Activated T-helper 1 cell treated with anti-CD3 and anti-CD28 coated beads, Interleukin-12 subunit alpha, Interleukin-12 subunit beta, Interleukin-2, Interleukin-4 antibody, amounts not matched to agents 30 ng/mL and 10 ng/mL and 1 ng/mL, durations not matched to agents 14 hours and 24 hours and 36 hours (primary cell): ENCODE measurements at places on chromosomes 2 and 18. TPM values are rescaled to one million over a fixed set of nuclear protein-coding genes. Genes with fewer than 3 reads are reported as not detected.

MRPS9 gene
- total RNA-seq = 32.5 and 33.0 TPM in 2 replicates

SRD5A2 gene
- total RNA-seq = not detected in 2 replicates

OXER1 gene
- 0.12 and 0.21 TPM in 2 replicates for total RNA-seq

CPO gene
- total RNA-seq = not detected in 2 replicates

ABCG5 gene
- not detected in 2 replicates for total RNA-seq

C1QL2 gene
- total RNA-seq = not detected in 2 replicates

GRCh38 chr2:188291617-188292347, at the start of gene GULP1:
GULP1 (plus strand) TSS chr2:188291874; CDS start chr2:188477703, 185,829 bp downstream.
- H3K27me3 ChIP-seq = peaks cover 46% of the 10 kb centered on the region
- H3K27ac ChIP-seq = no peak within 1 kb of the TSS
- H3K4me1 ChIP-seq = peaks cover 7% of the 10 kb centered on the region
- DNase-seq = no peak
- H3K36me3 ChIP-seq = no peaks in the 10 kb centered on the region
- peak within 1 kb of the TSS; percentile 60 for H3K4me3 ChIP-seq

- no peak overlapping the region for H3K4me3 ChIP-seq
- H3K27me3 ChIP-seq = no peaks in the 10 kb centered on the region
- no peak overlapping the region for H3K27ac ChIP-seq
- H3K4me1 ChIP-seq = peaks cover 19% of the 10 kb centered on the region
- peaks cover 5% of the 10 kb centered on the region for H3K36me3 ChIP-seq
- DNase-seq = no peak
These were observed 86.6 kb upstream of the NOSTRIN start for GRCh38 chr2:168715849-168716248.

- H3K4me1 ChIP-seq = peaks cover 27% of the 10 kb centered on the region
- peaks cover 46% of the 10 kb centered on the region for H3K36me3 ChIP-seq
- no peak overlapping the region for H3K27ac ChIP-seq
These were observed 66.9 kb upstream of the ITM2C start for GRCh38 chr2:230797515-230798495.

DNA sequence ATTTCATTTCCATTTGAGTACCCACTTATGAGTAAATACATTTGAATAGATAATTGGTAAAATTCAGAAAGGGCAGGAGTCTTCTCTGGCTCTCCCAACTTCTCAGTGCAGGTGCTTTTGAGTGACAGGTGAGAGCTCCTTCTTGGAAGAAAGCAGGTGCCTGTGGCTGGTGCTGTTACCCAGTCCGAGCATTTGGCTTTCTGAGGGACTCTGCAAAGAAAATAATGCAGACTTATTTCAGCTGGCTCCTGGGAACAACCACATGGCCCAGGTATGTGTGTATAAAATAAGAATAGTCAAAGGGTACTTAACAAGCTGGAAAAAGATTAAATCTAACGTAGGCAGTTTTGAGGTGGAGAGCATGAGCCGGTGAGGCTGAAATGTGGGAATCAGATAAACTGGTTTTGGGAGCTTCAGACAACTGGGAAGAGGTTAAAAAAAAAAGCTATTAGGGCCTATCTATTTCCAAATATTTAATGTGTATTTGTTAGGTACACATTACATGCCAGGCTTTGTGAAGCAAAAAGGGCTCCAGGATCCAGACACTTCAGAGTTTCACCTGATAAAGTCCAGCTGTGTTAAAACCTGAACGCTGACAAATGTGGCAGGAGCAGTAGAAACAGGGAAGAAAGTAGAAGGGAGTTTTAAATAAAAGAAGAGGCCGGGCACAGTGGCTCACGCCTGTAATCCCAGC, 20.6 kb downstream of the ZNF236 start:
- DNase-seq = no peak
- H3K27me3 ChIP-seq = no peaks in the 10 kb centered on the region
- no peaks in the 10 kb centered on the region for H3K4me1 ChIP-seq
- H3K36me3 ChIP-seq = no peaks in the 10 kb centered on the region
- H3K4me3 ChIP-seq = no peak overlapping the region

DNA sequence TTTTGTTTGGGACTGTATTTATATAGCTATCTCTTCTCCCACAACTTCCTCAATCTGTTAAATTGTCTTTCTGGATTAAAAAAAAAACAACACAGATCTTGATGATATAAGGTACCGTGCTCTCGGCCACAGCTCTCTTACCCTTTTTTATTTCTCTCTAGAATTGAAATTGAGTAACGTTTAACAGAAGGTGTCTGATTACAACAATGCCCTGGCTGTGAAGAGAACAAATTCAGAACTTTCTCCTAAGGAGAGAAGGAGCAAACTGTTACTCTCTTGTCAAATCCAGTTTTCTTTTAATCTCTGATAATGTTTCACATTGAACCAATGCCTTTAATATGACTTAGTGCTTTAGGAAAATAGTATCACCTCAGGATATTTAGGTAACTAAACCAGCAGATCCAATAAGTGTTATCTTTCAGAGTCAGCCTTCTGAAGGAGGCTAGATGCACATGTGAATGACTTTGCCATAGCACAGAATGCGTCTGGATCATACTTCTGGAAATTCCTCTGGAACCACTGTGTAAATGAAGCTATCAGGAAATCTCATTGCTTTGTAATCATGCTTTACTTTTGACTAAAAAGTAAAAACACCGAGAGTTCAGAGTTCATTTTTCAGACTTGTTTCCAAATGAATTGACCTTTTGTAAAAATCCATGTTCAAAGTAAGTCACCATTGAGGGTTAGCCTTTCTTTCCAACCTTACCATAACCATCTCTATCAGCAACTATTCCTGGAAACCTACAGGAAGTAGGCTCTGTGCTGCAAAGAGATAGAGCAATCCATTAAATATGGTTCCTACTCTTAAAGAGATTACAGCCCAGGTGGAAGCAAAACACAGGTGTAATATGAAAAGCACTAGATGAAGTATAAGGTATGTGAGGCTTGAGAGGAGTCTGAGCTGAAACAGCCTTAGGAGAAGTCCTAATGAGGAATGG, 147.0 kb upstream of the OSR1 start:
- peaks cover 10% of the 10 kb centered on the region for H3K27me3 ChIP-seq
- no peak overlapping the region for H3K27ac ChIP-seq
- DNase-seq = no peak
